ENCODE measurements at places on chromosomes 1 and 21.

DNA sequence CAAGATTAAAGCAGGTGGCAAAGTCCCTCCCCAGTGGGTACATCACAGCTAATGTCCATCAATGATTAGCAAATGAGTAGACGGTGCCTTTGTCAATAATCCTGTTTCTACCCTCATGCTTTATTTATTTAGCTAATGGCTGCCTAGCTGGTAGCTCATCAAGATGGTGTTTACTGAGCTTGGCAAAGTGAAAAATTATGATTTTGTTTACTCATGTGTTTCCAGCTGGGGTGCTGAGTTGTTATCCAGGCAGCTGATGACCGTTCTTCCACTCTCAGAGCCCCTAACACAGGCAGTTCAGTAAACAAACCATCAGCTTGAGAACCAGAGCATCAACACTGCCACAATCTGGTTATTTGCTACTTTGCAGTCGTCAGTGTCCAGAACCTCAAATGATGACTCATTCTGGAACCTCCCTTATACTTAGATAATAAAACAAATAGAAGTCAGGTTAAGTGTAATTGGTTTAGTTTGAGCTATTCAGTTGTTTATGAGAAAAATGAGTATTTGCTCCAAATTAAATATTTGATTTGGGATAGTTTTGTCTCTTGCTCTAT is 163.9 kb downstream of the ST6GALNAC5 start:
- DNase-seq, result no peak

DNA sequence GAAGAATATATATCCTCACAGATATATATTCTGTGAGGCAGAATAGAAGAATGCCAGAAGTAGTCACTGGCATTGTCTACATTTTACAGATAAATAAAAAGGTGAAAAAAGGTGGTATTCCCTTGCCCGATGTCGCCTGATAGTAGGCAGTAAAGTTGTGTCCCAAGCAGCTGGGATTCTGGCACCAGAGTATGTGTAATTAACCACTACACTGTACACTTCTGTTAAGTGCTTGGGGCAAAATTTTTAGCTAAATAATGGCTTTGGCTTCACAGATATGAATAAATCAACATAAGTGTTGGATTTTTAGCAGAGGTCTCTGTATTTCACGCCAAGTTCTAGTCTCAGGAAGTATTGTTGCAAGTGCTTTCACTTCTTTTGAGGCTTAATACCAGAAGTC is 13.3 kb upstream of the CASQ2 start:
- DNase-seq, result no peak

- DNase-seq, result no peak
Measured at GRCh38 chr1:247172996-247173395, 1.2 kb upstream of the ZNF124 start.

DNA sequence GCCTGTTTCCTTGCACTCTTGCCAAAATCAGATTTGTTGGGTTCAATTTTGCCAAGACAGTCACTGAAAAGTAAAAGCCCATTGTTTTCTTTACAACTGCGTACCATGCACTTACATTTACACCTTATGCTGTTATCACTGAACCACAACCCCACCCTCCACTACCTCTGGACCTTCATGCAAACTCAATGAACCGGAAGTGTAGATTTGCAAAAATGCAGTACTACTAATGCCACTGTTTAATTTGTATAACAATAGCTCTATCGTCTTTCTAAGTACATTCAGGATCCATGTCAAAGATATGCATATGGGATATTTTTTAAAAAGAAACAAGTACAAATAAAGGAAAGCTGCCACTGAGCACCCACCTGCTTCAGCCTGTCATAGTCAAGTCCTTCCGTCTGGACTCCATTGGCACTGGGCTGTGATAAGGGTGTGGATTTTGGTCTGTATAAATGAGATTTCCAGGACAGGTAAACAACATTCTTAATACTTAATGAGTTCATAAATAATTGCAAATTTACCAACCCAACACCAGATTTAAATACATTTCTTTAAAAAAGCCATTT is 72.9 kb upstream of the LBR start:
- DNase-seq, result no peak

GRCh38 chr1:189774721-189775287 is 702.9 kb downstream of the BRINP3 start:
- no peak for DNase-seq

DNA sequence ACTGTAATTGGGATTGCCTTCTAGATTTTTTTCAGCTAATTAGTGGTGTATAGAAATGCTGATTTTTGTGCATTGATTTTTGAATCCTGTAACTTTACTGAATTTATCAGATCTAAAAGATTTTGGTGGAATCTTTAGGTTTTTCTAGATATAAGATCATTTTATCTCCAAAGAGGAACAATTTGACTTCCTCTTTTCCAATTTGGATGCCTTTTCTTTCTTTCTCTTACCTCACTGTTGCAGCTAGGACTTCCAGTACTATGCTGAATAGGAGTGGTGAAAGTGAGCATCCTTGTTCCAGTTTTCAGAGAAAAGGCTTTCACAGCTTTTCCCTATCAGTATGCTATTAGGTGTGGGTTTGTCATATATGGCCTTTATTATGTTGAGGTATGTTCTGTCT is 53.6 kb downstream of the TESK2 start:
- DNase-seq, result no peak

DNA sequence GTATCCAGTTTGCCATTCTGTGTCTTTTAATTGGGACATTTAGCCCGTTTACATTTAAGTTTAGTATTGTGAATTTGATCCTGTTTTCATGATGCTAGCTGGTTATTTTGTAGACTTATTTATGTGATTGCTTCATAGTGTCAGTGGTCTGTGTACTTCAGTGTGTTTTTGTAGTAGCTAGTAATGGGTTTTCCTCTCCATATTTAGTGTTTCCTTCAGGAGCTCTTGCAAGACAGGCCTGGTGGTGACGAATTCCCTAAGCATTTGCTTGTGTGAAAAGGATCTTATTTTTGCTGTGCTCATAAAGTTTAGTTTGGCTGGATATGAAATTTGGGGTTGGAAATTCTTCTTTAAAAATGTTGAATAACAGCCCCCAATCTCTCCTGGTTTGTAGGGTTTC is 69.2 kb upstream of the PDC start:
- DNase-seq, result no peak

DNA sequence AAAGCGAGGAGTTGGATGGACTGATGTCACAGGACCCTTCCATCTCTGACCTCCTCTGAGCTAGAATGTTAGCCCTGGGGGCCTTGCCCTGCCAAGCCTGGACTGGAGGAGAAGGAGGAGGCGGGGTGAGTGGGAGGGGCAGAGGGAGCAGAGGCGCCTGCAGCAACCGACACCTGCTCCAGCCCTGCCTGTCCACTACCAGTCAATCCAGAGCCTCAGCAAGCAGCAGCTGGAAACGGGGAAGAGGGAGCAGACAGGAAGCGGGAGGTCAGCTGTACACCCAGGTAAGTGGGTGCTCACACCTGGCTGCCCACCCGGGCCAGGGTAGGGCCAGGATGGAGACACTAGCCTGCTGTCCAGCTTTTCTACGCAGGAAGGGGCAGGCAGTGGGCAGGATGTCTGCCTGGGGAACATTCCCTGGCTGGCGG is at the start of gene IGFN1:
Gene IGFN1, plus strand, starts transcription at position 201 of the 428 bp plus-strand sequence. CDS start 2,470 bp downstream, outside the sequence.
- DNase-seq, result no peak

DNA sequence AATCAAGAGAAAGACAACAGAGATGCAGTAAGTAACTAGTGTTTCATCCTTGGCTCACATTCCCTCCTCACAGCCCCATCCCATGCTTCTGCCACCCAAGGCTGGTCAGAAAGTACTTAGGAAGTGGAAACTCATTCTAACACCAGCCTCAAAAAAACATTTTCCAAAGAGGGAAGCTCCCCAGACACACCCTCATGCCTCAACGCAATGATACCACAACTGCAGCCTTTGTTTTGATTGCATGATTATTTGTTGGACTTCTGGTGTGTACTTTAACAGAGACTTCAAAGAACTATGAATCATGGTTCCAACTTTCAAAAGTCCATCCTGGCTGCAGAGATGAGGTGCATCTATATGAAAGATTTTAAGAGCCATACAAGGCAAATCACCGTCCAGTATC is 45.2 kb upstream of the KCNA3 start:
- no peak for DNase-seq

DNA sequence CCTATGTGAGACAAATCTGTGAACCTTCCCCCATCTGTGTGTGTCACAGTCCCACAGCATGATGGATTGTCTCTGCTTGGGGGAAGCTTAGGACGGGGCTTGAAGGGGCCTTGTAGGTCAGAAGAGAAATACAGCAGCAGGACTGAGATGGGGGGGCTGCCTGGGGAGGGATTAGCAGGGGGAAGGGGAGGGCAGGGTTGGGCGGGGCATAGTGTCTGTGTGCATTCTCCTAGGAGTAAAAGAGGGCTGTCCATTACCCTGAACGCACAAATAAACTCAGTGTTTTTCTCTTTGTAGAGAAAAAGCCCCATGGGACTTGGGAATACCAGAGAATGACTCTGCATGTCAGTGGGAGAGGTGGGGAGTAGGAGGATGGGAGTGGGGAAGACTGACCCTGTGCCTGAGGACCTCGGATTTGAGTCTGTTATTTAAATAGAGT is 16.4 kb downstream of the RNF220 start:
- DNase-seq, result no peak

- DNase-seq, result no peak
Measured at GRCh38 chr1:204150702-204151551, 917 bp downstream of the ETNK2 start.
